CD4-positive, alpha-beta T cell treated with Interferon alpha-2 for 1 hour (primary cell): ENCODE measurements at places on chromosomes 4 and X.

DNA sequence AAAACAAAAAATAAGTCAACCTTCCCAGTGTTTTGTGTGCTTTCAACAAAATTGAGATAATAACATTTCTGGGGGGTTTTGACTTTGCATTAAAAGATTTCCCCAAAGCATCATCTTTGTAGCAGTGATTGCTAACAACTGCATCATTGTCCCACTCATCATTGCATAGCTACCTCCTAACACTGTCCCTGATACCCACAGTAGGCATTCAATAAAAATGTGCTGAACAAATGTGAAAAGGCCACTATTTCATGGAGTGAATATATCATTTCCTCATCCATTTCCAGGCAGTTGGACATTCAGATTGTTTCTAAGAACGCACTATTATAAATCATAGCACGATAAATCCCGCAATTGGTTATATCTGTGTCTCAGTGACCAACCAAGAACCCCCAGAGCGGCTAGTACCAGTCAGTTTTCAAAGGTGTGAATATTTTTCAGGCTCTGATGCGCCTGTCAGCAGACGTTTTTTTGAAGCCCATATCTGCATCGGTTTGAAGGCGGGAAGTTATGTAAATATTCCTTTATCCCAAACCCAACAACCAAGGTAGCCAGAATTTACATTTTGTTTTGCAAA is 36.0 kb upstream of the CRMP1 start:
- DNase-seq: no peak

DNA sequence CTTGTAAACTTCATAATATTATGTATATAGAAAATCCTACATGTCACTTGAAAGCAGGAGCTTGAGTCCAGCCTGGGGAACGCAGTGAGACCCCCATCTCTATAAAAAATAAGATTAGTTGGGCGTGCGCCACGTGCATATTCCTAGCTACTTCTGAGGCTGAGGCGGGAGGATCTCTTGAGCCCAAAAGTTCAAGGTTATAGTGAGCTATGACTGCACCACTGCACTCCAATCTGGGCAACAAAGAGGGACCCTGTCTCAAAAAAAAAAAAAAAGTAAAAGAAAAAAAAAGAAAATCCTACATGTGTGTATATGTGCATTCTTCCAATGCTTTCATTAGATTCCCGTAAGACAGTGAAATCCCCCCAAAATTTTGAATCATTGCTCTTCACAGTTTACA is 1.7 kb downstream of the SEC31A start:
- no peak for DNase-seq

DNA sequence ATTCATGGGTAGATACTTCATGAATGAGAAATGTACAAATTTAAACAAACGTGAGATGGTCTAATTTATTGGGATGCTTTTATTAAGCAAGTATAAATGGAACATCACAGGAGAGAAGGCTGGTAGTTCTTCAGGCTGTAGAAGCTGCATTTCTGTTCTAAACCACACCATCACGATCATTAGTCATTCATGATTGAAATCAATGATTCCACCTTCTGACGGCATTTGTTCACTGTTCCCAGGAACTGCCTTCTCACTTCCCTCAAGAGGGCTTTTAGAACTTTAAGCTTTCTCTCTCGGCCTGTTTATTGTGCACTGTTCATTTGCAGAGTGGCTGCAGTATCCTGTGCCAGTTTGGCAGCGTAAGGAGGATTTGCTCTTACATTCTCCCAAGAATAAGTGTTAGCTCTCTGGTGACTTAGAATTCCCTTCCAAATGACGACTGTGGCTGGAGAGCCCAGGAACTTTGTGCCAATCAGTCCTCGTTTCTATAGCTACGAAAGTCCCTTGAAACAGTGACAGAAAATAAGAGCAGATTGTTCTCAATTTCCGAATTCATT is 54.7 kb downstream of the MFAP3L start:
- no peak for DNase-seq

DNA sequence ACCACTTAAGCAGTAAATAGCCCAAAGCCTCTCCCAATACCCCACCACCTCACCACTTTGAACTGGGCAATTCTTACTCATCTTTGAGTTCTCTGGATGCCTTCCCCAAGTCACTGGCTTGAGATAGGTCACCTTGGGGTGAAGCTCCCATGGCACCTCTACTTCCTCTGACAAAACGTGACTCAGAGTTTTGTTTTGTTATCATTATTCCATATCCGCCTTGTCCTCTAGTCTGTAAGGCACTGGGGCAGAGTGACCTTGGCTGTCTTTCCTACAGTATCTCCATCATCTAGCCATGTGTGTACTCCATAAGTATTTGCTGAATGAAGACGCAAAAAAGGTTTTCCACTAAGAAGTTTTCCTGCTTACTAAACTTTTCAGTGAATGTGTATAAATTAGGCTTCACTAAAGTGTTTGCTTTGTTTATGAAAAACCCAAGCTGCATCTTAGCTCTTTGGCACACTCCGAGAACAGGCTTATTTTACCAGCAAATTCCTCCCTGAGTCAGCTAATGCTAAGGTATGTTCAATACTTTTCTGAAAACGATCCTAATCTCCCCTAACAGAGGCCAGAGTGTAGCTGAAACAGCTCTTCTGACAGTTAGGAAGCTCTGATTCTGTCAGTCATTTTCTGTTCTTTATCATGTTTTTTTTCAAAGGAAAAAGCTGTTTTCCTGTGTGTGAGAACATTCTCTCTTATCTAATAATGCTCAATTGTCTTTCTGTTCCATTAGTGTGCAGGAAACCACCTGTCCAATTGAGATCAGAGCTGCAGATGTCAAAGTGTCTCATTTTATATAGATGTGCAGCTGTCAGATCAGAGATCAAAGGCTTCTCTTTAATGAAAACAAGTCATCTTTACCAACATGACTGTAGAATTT is 30.2 kb upstream of the TSPAN5 start:
- DNase-seq: no peak

- DNase-seq: no peak
These were observed 465.0 kb downstream of the IL15 start for GRCh38 chr4:142101401-142101800.

GRCh38 chr4:1249731-1250526 is 999 bp upstream of the CTBP1 start:
- DNase-seq: peak; percentile 71

GRCh38 chr4:69970071-69970470 is 4.5 kb upstream of the CSN2 start:
- DNase-seq: no peak

- DNase-seq: no peak
These were observed 70.9 kb upstream of the FAM9C start for GRCh38 chrX:13115146-13115855.

DNA sequence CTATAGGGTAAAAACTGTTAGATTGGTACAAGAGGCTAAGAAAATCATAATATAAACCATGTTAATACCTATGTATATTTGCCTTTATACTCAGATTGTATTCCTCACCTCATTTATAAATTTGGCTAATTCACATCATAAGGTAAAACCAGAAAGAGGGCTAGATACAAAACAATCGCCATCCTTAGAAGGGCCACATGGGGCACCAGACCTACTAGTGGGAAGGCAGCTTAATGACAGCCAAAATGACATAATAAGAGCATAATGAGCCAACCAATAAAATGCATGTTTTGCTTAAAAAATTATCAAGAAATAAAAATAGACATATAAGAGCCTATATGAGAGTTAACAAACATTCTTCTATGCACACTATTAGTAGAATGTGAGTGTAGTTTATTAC is 107.3 kb upstream of the PRDX4 start:
- no peak for DNase-seq
